Stromal cell of bone marrow (primary cell): ENCODE measurements at places on chromosomes 16 and 17.

DNA sequence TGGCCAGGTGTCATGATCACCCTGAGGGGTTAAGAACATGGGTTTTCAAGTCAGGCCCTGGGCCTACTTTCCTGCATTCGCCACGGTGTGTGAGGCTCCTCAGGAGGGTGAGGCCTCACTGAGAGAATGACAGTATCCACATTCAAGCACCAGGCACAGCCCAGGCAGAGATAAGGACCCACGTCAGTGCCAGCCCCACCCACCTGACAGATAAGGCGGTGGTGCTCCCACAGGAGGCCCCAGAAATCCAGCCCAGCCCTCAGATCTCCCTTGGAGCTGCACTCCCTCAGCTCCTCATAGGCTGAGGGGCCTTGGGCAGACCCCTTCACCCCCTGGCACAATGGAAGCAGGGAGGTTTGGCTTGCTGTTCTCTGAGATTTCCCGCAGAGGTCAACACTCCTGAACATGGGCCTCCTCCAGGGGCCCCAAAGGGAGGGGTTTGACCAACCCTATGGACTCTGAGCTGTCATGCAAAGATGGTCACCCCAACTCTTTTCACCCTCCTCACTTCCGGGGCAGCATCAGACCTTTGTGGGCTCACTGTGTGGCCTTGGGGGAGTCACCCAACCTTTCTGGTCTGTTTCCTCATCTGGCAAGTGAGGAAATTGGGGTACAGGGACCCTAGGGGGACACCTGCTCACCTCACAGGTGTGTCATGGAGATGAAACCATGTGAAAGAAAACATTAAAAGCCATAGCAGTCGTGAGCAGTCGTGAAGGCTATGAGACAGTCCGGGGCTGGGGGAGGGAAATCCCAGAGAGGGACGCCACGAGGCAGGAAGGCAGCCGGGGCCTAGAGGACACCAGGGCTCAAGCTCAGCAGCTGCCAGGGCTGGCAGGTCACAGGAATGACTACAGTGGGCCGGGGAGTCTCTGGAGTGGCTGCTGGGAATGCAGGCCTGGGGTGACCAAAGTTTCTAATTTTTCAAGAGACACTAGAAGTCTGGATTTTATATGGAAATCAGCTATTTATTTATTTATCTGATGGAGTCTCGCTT, 15.4 kb downstream of the PLLP start:
- no peak for DNase-seq

DNA sequence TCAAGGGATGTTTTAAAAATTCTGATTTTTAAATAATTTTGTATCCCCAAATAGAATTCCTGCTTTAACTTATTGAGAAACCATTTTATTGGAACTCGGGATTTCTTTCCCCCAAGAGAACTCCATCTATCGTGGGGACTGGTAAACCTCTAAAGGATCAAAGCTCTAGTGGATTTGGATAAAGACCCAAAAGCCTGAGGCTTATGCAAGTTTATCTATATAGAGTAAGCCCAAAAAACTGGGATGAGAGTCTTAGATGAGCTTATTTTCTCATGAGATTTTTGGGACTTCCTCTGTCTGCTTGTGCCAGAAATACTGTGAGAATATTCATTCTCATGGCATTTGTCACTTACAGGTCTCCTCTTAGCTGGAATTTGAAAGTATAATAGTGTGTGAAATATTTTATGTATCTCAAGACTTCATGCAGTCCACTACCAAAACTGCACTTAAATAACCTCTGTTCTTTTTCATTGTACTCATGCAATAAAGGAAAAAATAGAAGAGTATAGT, 333.1 kb downstream of the BCAS3 start:
- no peak for DNase-seq

- no peak for DNase-seq
These were observed 25.0 kb upstream of the ZNF750 start for GRCh38 chr17:82864713-82865248.

DNA sequence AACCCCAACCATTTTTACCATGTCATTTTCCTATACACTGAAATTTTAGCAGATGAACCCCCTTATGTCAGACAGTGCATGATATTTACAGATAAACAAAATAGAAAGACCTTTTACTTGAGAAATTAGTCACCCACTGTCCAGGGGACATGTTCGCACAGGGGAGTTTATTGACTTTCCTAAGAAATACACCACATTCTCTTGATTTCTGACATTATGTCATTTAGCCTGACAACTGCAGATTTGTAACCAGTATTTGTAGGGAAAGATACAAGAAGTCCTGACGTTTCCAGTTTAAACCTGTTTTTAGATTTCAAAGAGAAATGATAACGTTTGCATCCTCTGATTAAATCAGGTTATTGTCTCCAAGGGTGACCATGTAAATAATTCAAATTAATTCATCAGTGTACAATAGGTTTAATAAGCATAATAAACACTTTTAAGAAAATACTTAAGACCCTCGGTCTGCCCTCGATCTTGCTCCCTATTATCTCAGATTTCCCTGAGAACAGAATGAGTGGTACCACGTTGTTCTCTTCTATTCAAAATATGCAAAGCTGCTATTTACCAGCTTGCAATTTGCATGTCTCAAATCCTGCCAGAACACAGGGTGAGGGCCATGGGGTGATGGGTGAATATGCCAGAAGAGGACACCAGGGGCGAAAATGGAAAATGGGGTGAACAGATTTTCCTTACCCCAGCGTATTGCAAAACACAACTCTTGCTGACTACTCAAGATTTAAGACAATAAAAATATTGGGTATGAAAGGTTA, 2.1 kb upstream of the LYRM9 start:
- no peak for DNase-seq

- no peak for DNase-seq
These were observed 45.0 kb downstream of the KPNA2 start for GRCh38 chr17:68080411-68081150.

- no peak for DNase-seq
These were observed 40.0 kb upstream of the GSE1 start for GRCh38 chr16:85573045-85573695.

DNA sequence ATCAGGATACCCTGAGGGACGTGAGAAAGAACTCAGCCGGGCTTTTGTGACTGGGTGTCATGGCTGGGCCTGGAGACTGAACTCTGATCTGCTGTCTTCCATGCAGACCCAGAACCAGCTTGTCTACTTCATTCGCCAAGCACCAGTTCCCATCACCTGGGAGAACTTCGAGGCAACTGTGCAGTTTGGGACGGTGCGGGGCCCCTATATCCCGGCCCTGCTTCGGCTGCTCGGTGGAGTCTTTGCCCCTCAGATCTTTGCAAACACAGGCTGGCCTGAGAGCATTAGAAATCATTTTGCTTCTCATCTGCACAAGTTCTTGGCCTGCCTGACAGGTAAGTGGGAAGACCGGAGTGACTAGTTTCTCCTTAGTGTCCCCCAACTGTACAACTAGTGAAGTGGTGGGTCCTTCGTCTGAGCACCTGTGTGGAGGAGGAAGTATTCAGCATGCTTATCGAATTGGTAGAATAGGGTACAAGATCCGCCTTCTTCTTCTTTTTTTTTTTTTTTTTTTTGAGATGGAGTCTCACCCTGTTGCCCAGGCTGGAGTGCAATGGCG, 15.5 kb downstream of the DNAH2 start:
- DNase-seq, result no peak

DNA sequence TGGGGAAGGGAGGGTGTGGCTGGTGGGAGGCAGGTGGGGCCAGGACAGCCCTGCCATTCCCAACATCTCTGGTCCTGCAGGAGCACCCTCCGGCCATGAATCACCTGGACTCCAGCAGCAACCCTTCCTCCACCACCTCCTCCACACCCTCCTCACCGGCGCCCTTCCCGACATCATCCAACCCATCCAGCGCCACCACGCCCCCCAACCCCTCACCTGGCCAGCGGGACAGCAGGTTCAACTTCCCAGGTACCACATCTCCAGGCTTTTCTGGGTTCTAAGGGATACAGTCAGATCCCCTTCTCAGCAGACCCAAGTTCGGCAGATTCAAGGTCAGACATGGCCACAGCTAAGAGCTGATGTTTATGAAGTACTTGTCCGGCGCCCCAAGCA, 33.8 kb upstream of the LGALS9 start:
- no peak for DNase-seq

- no peak for DNase-seq
These were observed 19.6 kb downstream of the TMC5 start for GRCh38 chr16:19437280-19437679.

- no peak for DNase-seq
These were observed 43.1 kb upstream of the SEC14L1 start for GRCh38 chr17:77097631-77098180.

DNA sequence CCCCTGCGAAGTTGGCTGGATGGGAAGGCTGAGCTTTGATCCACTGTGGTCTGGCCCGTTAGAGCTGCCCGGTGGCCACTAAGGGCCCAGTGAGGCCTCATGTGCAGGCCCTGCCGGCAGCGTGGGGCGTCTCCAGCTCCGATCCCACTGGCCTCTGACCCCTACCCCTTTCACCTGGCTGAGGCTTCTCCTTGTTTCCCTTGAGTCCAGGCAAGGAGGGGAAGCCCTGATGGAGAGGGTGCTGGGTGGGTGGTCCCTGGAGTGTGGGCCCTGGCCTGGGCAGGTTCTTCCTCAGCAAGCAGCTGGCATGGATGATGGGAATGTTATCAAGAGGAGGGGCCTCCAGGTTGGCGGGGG, 356.8 kb downstream of the SEC14L1 start:
- DNase-seq, result no peak

DNA sequence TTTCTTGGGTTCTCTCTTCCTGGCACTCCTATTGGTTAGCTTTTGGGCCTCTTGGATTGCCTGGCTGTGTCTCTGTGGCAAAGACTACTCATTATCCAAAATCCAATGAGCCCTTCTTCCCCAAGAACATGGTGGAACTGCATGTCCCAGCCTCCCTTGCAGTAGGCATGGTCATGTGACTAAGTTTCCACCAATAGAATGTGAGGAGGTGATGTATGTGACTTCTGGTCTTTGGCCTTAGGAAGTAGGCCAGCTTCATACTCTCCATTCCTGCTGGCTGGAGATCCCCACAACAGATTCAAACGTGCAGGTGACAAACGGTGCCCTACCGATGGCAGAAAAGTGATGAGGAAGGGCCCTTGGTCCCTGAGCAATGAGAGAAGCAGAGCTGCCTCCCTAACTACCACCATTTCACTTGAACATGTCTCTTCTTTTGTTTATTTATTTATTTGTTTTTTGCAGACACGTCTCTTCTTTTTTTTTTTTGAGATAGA, 17.3 kb upstream of the SPN start:
- DNase-seq, result no peak

- no peak for DNase-seq
These were observed 96.9 kb downstream of the RAB11FIP4 start for GRCh38 chr17:31488264-31488981.

GRCh38 chr17:37067555-37068111, 118.9 kb downstream of the AATF start:
- peak; percentile 32 for DNase-seq

GRCh38 chr17:13113821-13114525, 96.1 kb upstream of the ELAC2 start:
- no peak for DNase-seq

- DNase-seq, result peak; percentile 27
These were observed 63.4 kb downstream of the ADCY9 start for GRCh38 chr16:4052801-4053293.

- no peak for DNase-seq
These were observed 4.2 kb downstream of the MFAP4 start for GRCh38 chr17:19382531-19383444.

DNA sequence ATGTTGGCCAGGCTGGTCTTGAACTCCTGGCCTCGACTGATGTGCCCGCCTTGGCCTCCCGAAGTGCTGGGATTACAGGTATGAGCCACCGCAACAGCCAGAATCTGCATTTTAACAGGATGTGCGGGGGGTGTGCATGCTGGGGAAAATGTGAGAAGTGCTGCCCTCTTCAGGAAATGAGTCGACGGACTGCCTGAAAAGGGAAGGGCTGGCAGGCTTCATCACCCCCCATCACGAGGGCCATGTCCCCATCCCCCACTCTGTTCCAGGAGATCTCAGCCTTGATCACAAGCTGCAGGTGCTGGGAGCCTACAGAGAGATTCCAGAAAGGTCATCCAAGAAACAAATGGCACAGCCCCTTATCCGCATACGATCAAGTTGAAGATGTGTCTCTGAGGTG, 195.3 kb upstream of the RPL38 start:
- no peak for DNase-seq

DNA sequence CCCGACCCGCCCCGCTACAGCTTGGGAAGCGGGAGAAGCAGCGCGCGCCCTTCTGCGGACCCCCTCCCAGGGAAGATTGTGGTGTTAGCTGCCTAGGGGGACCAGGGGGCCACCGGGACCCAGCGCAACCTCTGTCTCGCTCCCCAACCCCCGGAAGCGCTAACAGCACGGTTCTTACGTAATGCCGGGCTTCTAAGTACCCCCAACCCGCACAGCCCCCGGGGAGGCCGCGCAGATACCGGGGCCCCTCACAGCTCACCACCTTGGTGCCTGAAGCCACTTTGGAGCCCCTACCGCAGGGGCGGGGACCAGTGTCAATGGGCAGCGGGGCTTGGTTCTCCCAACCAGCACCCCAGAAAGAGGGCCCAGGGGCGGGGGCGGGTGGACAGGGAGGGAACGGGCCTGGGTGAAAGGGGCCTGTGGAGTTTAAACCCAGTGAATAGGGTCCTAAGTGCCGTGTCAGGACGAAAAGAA, 348 bp downstream of the MPP2 start:
- no peak for DNase-seq

DNA sequence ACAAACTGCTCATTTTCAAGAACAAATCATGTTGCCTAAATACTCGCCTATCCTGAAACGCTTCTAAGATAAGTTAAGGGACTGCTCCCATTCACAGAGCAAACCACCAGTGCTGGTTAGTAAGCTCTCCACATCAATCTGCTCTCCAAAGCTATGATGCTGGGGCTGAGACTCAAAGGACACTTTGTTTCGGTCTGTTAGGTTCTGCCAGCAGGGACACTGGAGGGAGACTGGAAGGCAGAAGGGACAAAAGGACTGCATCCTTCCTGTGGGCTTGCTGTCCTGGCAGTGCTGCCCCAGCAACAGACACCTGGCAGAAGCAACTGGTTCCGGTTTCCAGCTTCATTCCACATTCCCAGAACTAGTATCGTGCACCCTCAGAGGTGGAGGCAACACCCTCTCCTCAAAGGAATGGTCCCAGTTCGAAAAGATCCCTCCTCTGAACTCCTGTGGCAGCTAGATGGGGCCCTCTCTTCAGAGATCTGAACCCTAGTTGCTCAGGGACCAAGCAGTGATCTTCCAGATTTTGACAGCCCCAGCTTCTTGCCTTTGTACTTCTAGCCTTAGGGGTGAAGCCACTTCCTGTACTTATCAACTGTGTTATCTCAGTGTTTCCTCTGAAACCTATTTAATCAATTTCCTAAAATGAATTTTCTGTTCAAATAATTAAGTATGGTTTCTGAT, 73.4 kb upstream of the GSG1L start:
- DNase-seq, result no peak

- DNase-seq, result no peak
These were observed 432.5 kb upstream of the ZFHX3 start for GRCh38 chr16:73480381-73480780.
